ENCODE measurements at places on chromosomes 16 and 17.

DNA sequence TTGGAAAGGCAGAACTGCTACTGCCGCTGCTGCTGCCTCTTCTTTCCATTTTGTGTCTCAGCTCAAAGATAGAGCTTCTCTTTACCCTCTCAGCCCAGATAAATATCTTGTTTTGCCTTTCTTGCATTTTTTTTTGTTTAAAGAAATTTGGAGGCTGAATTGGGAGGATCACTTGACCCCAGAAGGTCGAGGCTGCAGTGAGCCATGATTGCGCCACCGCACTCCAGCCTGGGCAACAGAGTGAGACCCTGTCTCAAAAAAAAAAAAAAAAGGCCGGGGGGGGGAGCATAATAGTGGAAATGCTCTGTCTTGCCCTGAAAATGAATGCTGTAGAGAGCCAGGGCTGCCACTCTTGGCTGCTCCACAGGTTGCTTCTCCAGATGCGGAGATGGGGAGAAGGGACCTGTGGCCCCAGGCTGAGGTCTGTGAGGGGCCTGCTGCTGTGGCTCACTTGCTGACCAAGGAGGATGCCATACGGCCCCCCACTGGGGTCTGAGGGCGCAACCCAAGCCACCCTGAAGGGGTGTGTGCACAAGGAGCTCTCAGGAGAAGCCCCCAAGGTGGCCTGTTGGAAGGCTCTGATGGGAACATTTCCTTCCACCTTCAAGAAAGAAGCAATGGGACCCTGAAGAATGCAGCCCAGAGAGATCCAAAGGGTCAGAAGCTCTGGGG, 21.5 kb upstream of the G6PC1 start:
- no peak for DNase-seq

DNA sequence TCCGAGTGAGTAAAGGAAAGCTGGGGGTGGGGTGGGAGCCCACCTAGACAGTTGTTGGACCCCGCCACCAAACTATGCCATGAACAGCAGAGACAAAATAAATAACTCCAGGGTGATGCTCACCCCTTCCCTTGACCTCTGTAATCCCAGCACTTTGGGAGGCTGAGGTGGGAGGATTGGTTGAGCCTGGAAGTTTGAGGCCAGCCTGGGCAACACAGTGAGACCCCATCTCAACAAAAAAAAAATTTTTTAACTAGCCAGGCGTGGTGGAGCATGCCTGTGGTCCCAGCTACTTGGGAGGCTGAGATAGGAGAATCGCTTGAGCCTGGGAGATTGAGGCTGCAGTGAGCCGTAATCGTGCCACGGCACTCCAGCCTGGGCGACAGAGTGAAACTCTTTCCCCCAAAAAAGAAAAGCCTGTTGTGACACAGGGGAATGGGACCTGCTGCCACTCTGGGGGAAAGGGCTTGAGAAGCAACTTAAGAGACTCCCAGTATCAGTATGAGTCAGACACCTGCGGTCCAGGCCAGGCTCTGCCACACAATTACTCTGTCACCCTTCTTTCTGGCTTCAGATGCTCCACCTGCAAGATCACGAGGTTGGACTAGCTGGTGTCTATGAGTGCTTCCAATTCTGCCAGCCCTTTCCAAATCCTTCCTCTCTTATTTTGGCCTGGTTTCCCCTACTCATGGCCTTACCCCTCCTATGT, 5.0 kb downstream of the SGCA start:
- DNase-seq, result no peak

DNA sequence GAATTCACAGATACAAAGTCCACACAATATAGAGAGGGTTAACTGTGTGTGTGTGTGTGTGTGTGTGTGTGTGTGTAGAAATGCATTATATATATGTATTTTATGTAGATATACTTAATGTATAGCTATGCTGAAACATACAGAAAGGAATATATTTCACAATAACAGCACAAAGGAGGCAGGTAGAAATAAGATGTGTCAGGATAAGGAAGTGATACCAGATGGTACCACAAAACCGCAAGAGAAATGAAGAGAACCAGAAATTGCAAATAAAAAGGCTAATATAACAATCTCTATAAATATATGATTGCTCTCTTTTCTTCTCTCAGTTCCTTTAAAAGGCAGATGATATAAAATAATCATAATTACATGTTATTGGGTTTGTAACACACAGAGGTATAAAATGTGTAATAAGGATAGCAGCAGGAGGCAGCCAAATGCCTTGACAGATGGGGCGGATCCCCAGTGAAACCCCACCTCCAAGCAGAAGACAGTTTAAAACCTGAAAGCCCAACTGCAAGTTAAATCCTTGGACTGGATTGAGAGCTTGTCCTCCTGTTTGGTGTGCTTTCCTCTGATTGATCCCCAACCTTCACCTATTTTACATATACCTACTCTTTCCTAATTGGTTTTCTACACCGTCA, 365.4 kb upstream of the C16orf82 start:
- no peak for DNase-seq

DNA sequence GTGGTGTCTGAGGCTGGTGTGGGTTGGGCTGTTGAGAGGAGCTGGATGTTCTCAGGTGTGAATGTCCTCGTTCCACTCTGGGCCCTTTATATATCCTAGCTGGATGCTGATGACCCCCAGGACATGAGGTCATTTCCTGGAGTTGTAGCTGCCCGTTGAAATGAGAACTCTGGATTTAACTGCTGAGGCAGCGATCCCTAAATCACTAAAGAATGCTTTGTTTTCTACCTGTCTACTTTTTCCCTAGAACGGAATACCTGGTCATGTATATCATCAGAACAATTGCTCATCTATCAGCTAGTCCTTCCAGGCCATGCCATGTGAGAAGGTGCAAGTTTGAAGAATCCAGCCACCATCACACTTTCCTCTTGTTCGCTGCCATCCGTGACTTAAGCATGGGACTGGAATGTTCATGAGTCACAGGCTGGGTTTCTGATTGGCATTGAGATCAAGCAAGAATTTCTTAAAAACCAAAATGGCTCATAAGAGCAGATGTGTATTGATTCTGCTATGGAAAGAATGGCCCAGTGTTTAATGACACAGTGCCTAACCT, at the start of gene KRTAP2-3:
Gene KRTAP2-3, minus strand, starts transcription at position 63 of the 553 bp plus-strand sequence. CDS start 64 bp downstream, outside the sequence.
- DNase-seq, result no peak

- no peak for DNase-seq
Measured at GRCh38 chr17:79666111-79666510, 55.3 kb upstream of the RBFOX3 start.

DNA sequence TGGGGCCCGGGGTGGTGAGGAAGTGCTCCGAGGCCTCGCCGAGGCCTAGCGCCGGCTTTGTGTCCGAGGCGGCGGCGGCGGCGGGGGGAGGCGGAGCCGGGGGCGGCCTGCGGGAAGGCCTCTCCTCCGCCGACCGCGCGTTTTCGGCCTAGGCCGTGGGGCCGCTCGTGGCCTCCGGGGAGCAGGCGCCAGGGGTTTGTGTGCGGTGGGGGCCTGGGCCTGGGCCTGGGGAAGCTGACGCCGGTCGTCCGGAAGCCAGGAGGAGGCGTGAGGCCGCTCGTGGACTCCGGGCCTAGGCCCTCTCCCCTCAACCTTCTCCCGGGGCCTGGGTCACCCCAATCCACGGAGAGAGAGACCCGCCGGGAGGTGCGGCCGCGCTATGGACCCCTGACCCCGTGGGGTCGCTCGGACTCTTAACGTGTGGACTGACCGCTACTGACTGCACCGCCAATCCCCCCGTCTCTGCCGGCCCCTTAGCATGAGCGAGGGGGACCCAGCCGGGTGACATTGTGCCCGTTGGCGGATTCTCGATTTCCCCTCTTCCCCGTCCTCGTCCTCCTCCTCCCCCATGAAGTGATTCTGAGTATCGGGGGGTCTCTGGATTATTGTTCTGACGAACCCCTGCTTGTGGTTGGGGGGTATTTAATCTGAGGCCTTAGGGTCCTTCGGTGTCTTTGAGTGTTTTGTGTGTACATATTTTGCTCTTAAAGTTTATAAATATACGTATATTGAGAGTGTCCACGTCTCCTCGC, 660 bp downstream of the RBBP6 start:
- no peak for DNase-seq

GRCh38 chr16:65916995-65917394, 449.5 kb upstream of the CDH5 start:
- no peak for DNase-seq

DNA sequence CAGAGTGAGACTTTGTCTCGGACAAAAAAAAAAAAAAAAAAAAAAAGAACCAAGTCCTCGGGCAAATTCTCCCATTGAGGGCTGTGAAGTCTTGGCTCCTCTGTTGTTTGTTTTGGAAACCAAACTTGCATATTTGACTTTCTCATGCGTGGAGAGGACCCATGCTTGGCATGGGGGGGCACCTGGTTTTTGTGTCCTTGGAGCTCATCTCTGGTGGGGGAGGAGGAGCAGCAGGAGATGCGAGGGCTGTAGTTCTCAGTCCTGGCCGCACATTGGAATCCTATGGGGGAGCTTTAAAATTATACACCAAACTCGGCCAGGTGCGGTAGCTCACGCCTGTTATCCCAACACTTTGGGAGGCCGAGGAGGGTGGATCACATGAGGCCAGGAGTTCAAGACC, 74.5 kb downstream of the ABCC6 start:
- peak; percentile 48 for DNase-seq

GRCh38 chr16:15051387-15051951, 4.4 kb downstream of the NTAN1 start:
- DNase-seq, result no peak

DNA sequence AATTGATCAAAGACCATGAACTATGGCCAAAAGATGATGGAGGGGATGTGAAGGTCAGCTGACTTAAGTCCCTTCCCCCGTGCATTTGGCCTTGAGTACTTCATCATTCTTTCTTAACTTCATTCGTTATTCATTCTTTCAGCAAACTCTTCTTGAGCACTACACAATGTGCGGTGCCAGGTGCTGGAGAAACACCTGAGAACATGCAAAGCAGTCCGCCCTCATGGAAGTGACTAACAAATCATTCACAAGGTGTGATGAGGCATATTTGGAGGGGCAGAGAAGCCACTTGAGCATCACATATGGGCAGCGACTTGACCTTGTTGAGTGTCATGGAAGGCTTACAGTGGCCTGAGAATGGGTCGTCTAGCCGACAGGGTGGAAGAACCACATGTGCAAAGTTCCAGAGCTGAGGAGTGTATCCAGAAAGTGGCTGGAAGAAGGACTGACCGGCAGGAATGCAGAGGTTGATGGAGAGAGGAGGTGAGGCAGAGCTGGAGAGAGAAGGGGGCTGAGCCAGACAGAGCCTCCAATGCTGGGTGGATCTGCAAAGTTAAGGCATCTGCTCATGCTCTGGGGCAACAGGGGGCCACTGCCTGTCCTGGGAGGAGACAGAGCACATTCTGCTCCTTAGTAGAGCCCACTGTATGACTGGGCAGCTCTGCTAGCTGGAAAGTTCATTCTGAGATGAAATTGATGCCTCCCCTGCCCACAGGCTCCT, 25.1 kb upstream of the EIF1 start:
- DNase-seq, result no peak

- no peak for DNase-seq
Measured at GRCh38 chr17:17116406-17116805, 74.1 kb downstream of the MPRIP start.

DNA sequence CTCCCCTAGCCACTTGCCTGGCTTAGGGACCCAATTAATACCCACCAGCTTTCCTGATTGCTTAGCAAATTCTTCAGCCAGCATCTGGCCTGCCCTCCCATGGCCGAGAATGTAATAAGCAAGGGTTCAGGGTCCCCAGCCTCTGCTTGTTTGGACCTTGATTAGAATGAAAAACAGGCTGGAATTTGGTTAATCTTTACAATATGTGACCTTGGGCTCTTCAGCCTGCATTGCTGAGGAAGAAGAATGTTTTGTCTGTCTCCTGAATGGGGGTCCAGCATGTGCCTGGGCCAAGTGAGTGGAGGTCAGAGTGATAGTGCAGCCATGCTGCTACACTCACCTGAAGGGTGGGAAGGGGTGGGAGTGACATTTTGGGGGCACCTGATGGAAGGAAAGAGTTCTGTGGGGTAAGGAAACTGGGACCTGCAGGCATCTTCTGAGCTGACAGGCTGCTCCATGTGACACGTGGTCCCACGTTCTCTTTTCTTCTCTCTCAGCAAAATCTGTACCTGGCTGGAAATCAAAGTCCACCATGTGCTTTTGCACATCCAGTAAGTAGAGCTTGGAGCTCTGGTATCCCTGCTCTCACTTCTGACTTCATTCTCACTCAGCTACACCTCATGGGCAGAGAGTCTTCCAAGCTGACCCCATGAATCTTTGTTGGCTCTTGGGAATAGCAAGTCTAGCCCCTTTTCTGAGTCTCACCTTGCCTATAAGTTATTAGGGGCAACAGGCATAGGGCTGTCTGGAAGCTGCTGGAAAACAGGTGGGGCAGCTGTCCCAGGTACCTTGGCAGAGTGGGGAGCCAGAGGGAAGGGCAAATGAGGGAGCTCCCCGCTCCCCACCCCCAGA, 5.3 kb downstream of the TMEM106A start:
- DNase-seq, result no peak

DNA sequence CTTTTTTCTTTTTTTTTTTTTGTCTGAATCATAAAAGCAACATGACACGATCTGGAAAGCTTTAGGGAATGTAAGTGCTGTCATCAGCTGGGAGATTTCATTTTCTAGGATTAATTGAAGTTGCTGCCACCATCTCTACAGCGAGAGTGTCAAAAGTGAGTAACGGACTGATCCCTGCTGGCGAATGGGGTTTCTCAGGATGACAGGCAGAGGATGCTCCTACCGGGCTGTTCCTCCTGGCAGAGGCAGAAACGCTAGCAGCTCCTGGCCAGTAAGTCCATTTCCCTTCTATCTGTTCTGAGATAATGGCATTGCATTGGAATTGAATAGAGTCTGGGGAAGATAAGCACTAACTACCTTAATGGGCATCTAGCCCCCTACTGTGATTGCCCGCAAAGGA, 80.5 kb upstream of the KIFC3 start:
- no peak for DNase-seq

- DNase-seq, result no peak
Measured at GRCh38 chr17:46264456-46265198, 30.3 kb upstream of the LRRC37A start.

DNA sequence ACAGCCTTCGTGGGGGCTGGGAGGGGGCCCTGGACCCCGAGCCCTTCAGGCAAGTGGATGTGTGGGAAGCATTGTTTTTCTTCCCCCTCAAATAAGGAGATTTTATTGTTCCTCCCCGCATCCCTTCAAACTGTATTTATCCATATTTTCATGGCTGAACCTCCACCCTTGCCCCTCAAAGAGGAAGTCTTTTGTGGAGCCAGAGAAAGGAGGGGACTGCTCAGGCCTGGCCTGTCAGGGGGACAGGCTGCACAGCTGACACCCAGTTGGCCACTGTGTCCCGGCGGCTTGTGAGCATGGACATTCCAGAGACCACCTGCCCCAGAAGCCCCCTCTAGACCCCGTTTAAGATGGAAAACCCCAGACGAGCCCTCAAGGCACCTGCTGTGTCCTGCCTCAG, 15.9 kb downstream of the HEXIM2 start:
- DNase-seq, result no peak

GRCh38 chr17:4511199-4511932, 12.7 kb downstream of the SPNS2 start:
- no peak for DNase-seq

DNA sequence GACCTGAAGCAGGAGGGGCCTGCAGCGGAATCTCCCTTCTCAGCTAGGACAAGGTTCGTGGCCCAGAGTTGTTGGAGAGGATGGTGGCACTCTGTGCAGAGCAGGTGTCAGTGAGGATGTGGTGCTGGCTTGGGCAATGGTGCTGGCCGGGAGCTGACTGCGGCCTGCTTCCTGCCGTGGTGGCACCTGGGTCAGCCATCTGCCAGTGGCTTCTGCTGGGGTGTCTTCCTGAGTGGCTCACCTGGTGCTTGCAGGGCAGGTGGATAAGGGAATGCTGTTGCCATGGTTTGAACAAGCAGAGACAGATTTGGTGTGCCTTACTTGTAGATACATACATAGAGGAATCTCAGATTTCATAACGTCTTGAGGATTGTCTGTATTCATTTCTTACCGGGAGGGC, 69.6 kb downstream of the SEC14L1 start:
- DNase-seq, result no peak

- no peak for DNase-seq
Measured at GRCh38 chr16:56764835-56765234, 34.9 kb downstream of the NUP93 start.

Data from NT2/D1 (cell line).